ENCODE measurements at places on chromosomes 11 and 22. TPM values are rescaled to one million over a fixed set of nuclear protein-coding genes. Genes with fewer than 3 reads are reported as not detected.

OR9G1 gene
- total RNA-seq, result not detected

AGBL2 gene
- total RNA-seq, result 0.25 TPM

OR8G1 gene
- not detected for total RNA-seq

LRRN4CL gene
- total RNA-seq, result 0.81 TPM

OR6Q1 gene
- not detected for total RNA-seq

TTC28 gene
- total RNA-seq, result 109 TPM

CDC42BPG gene
- 10.1 TPM for total RNA-seq

DNA sequence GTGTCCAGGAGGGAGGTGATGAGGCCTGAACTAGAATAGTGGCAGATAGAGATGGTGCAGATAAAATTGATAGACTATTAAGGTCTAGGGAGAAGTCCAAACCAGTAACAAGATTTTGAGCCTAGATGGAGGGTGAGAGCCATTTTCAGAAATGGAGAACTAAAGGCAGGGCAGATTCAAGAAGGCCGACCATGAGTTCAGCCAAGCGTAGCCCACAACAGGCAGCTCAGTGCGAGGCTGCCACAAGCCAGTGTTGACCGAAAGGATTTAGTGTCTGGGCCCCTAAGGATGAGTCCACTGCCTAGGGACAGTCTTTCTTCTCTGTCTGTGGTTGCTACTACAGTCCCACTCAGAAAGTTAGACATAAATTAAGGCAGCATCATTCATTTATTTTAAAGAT is 51.7 kb downstream of the PPP2R1B start:
- peaks cover 7% of the 10 kb centered on the region for H3K4me1 ChIP-seq
- peaks cover 5% of the 10 kb centered on the region for H3K36me3 ChIP-seq
- no peak for DNase-seq

DNA sequence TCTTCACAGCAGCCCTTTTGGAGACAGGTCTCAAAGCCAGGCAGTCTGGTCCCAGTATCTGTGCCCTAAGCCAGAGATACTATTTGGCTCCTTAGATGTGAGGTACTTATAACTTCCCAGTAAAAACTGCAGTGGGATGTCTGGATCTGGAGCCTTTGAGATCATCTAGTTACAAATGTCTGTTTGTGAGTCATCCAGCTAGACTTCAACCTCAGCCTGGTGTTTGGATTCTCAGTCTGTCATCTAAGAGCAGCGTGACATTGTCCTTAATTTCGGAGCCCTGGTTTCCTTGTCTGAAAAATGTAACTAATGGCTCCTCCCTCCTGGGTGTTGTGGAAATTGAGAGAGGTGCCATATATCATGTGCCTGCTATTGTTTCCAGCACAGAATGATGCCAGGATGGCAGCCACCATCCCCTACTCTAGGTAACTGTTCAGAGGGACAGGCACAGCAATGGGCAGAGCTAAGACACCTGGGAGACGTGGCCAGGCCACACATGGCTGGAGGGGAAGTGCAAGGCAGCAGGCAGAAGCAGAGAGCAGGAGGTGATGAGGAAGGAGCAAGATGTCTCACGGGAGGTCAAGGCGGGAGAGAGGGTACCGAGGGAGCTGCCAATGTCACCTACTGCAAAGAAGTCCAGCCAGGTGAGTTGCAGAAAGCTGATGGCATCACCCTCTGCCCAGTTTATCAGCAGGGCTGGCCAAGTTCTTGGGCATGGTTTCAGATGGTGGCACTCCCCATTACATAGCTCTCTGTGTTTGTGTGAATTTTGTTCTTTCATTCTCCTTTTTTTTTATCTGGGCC is 20.6 kb upstream of the ST3GAL4 start:
- H3K27me3 ChIP-seq, result no peaks in the 10 kb centered on the region
- H3K4me3 ChIP-seq, result no peak overlapping the region
- H3K4me1 ChIP-seq, result peaks cover 31% of the 10 kb centered on the region
- no peak overlapping the region for H3K27ac ChIP-seq
- no peak for DNase-seq
- H3K36me3 ChIP-seq, result no peaks in the 10 kb centered on the region

DNA sequence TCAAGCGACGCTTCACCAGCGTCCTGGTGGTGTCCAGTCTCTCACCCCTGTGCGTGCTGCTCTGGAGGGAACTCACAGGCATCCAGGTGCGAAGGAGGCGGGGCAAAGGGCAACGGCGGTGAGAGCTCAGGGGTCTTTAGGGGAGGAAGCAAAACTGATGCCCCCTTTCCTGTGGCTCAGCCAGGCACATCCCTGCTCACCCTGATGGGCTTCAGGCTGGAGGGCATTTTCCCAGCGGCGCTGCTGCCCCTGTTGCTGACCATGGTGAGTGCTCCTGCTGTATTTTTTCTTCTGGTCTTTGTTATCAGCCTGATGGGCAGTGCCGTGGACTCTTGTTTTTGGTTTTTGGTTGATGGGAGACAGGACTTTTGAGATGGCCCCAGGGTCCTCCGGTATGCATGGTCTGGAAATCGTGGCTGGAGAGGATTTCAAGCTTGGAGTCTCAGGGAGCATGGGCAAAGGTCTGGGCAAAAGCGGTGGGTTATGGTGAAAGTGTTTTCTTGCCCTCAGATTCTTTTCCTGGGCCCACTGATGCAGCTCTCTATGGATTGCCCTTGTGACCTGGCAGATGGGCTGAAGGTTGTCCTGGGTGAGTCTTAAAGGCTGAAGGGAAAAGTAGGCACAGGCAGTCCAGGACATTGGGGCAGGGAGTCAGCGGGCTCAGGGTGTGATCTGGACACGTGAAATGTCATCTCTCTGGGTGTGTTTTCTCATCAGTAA is 695 bp downstream of the RCE1 start:
- no peak for DNase-seq
- peaks cover 11% of the 10 kb centered on the region for H3K4me1 ChIP-seq
- H3K27me3 ChIP-seq, result no peaks in the 10 kb centered on the region
- peak overlapping the region; percentile 77 for H3K4me3 ChIP-seq
- H3K27ac ChIP-seq, result peak overlapping the region; percentile 95

DNA sequence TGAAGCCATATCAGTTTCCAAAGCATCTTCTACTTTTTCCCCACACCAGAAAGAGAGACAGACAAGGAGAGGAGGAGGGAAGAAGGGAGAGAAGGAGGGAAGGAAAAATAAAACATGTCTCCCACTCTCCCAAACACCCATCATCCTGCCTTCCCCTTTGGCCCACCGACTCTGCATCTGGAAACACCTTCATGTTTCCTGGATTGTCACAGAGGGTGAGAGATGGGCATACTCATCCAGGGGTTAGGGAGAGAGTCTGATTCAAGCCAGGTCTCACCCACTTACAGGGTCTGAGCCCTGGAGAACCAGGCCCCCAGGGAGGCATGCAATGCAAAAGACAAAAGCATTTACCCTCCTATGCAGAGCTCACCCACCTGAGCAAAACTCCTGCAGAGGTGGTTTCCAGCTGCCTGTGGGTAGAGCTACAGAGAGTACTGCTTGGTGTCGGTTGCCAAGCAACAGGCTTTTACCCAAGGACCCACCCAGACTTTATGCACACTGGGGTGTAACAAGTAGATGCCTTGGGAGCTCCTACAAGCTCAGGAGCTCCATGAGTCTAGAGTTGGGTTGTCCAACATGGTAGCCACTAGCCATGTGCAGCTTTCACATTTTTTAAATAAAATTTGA is 33.4 kb downstream of the MN1 start:
- no peaks in the 10 kb centered on the region for H3K4me1 ChIP-seq
- no peak overlapping the region for H3K27ac ChIP-seq
- H3K36me3 ChIP-seq, result no peaks in the 10 kb centered on the region
- H3K27me3 ChIP-seq, result no peaks in the 10 kb centered on the region

- H3K36me3 ChIP-seq, result no peaks in the 10 kb centered on the region
- H3K4me1 ChIP-seq, result no peaks in the 10 kb centered on the region
- no peaks in the 10 kb centered on the region for H3K27me3 ChIP-seq
- H3K4me3 ChIP-seq, result no peak overlapping the region
- H3K27ac ChIP-seq, result no peak overlapping the region
- no peak for DNase-seq
Observed at GRCh38 chr11:104817973-104818372, 80.3 kb downstream of the CASP12 start.

GRCh38 chr22:50242406-50242949 is 2.3 kb downstream of the TUBGCP6 start:
- H3K36me3 ChIP-seq, result peaks cover 6% of the 10 kb centered on the region
- H3K4me1 ChIP-seq, result peaks cover 22% of the 10 kb centered on the region
- no peak for DNase-seq
- peak overlapping the region; percentile 4 for H3K4me3 ChIP-seq
- H3K27me3 ChIP-seq, result no peaks in the 10 kb centered on the region
- no peak overlapping the region for H3K27ac ChIP-seq

GRCh38 chr11:99320769-99321290 is 300.1 kb downstream of the CNTN5 start:
- H3K36me3 ChIP-seq, result no peaks in the 10 kb centered on the region
- peaks cover 9% of the 10 kb centered on the region for H3K4me1 ChIP-seq
- H3K27me3 ChIP-seq, result no peaks in the 10 kb centered on the region
- H3K4me3 ChIP-seq, result no peak overlapping the region
- no peak overlapping the region for H3K27ac ChIP-seq

DNA sequence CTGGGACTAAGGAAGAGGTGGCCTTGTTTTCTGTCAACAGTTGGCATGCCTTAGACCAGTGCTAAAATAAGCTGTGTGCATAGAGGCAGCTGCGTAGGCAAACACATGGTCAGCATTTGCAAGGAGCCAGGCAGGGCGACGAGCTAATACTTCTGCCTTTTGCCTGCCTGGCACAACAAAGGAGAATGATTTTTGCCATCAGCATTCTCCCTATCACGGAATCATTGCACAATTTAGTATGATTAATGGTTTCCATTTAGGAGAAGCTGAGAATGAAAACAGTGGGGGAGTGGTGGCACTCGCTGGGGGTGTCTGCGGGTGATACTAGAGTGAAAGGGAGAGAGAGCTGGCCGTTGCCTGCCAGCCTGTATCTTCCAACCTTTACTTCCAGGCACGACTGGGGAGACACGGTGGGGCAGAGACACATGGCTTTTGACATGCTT is 336.0 kb downstream of the CADM1 start:
- H3K36me3 ChIP-seq, result no peaks in the 10 kb centered on the region
- H3K4me1 ChIP-seq, result peaks cover 3% of the 10 kb centered on the region
- H3K4me3 ChIP-seq, result no peak overlapping the region
- H3K27me3 ChIP-seq, result no peaks in the 10 kb centered on the region
- DNase-seq, result no peak

GRCh38 chr11:68370211-68371111 is 58.1 kb downstream of the LRP5 start:
- no peak overlapping the region for H3K4me3 ChIP-seq
- no peaks in the 10 kb centered on the region for H3K36me3 ChIP-seq
- H3K4me1 ChIP-seq, result peaks cover 11% of the 10 kb centered on the region
- no peak for DNase-seq
- peak overlapping the region; percentile 73 for H3K27ac ChIP-seq

GRCh38 chr11:69008737-69009440 is 4.2 kb downstream of the MRGPRF start:
- no peaks in the 10 kb centered on the region for H3K36me3 ChIP-seq
- no peak overlapping the region for H3K4me3 ChIP-seq
- H3K4me1 ChIP-seq, result peaks cover 45% of the 10 kb centered on the region
- no peak overlapping the region for H3K27ac ChIP-seq
- H3K27me3 ChIP-seq, result no peaks in the 10 kb centered on the region

GRCh38 chr11:117716521-117717440 is 80.2 kb downstream of the DSCAML1 start:
- H3K4me1 ChIP-seq, result peaks cover 45% of the 10 kb centered on the region
- no peak for DNase-seq
- no peaks in the 10 kb centered on the region for H3K27me3 ChIP-seq
- no peak overlapping the region for H3K27ac ChIP-seq
- no peaks in the 10 kb centered on the region for H3K36me3 ChIP-seq
- no peak overlapping the region for H3K4me3 ChIP-seq

DNA sequence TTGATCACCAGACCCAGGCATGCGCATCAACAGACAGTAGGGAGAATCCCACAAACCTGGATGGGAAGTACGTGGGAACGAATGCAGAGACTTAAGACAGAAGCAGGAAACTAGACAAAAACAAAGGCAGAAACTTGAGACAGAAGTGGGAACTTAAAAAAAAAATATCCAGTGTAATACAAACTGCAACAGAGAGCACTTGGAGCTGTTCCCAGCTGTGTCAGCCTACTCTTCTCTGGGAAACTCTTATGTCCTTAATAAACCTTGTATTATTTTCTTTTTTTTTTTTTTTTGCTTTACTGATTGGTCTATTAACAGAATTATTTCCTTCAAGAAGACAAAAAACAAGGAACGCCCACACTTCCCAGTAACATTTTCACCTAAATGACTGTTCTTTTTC is 1818.1 kb upstream of the RAG2 start:
- H3K36me3 ChIP-seq, result no peaks in the 10 kb centered on the region
- H3K4me1 ChIP-seq, result peaks cover 4% of the 10 kb centered on the region
- no peak for DNase-seq
- no peak overlapping the region for H3K27ac ChIP-seq
